ENCODE measurements at places on chromosomes 7 and 10.

DNA sequence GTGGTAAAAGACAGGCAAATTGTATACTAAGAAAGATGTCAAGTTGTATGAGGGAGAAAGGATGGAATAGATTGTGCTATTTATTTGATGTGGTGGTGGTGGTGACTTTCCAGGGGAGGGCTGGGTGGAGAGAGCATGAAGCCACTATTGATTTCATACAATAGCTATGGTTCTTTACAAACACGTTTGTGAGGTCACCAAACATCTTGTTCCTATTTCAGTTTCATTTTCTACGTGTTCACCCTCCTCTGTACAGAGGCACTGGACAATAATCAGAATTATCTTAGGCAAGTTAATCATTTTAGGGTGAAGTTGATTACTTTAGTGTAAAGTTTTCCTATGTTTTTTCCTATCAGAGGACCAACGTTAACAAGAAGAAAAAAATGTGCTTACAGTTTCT is 10.3 kb upstream of the CNTNAP2 start:
- DNase-seq = no peak

DNA sequence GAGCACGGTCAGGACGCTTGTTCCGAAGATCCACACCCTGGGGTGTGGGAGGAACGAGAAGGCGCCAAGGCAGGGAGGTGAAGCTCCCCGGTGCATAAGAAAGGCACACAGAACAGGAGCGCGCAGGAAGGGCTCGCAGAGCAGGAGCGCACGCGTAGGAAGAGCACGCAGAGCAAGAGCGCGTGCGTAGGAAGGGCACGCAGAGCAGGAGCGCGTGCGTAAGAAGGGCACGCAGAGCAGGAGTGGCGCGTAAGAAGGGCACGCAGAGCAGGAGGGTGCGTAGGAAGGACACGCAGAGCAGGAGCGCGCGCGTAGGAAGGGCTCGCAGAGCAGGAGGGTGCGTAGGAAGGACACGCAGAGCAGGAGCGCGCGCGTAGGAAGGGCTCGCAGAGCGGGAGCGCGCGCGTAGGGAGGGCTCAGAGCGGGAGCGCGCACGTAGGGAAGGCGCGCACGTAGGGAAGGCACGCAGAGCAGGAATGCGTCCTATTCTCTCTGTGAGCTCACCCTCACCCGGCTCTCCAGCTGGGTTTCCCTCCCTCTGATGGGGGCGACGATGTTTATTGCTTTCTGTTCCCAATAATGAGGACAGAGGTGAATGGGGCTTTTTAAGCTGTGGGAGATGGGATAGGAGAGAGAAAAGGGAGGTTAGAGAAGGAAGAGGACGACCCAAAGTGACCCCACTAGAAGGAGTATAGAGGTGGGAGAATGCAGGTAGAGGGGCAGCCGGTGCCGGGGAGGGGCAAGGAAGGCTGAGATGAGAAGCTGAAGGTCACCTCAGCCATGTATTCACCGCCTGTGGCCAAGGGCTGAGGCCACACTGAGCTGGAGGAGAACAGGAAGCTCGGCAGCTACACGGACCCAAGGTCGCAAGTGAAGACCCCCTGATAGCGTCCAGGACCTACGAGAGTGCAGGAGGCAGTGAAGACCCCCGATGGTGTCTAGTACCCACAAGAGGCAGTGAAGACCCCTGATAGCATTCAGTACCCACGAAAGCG is 423.2 kb downstream of the PTPRN2 start:
- no peak for DNase-seq

- no peak for DNase-seq
Observed at GRCh38 chr10:78863140-78863905, 205.4 kb upstream of the ZMIZ1 start.

DNA sequence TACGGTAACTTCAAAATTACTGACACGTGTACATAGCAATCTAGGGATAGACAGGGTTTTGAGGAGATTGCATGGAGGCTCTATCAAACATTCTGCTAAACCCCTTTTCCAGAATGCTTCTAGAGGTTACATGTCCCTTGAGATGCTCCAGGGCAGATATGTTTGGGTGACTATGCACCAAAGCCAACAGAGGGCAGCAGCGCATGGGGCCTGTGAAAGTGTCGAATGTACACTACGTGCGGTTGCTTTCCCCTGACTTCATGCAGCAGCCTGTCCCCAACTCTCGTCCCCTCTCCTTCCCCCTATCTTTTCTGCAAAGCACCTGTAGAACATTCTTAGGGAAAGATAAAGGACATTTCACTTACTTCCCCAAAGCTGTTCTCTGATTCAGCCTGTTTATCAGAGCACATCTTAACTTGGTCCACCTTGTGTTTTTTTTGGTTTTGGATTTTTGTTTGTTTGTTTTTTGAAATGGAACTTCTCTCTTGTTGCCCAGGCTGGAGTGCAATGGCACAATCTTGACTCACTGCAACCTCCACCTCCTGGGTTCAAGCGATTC is 90.2 kb downstream of the UBE3C start:
- DNase-seq = peak; percentile 4

- no peak for DNase-seq
Observed at GRCh38 chr7:42400961-42401360, 164.0 kb upstream of the GLI3 start.

DNA sequence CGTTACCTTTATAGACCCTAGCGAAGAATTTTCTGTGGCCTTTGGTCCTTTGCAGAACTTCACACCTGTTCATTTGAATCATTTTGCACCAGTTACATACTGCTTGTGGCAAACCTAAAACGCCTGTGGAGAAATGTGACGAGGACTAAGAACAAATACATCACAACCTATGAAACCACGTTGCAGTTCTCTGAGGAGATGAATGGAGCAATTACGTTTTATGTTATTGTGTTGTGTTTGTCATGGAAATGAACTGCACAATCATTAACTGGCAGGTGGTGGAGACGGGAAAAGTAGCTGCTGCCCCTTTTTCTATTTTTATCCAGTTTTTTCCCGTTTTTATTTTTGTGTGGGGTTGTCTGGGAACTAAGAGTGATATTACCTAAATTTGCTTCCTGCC is 505.5 kb downstream of the SDK1 start:
- DNase-seq = no peak

DNA sequence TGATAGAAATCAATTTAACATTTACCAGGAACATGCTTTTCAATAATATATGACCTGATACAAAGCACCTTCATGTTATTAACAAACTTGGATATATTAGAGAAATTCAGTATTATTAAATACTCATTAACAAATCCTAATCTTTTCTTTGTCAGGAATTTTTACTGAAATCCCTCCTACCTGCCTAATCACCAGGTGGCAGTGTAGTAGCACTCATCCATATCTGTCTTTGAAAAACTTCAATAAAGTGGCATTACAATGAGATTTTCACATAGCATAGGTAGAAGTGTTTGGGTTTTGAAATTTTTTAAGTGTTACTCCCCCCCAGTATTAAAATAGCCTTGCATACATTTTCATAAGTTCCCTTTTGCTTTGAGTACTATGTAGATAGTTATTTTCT is 1246.6 kb upstream of the LRRN3 start:
- DNase-seq = no peak

DNA sequence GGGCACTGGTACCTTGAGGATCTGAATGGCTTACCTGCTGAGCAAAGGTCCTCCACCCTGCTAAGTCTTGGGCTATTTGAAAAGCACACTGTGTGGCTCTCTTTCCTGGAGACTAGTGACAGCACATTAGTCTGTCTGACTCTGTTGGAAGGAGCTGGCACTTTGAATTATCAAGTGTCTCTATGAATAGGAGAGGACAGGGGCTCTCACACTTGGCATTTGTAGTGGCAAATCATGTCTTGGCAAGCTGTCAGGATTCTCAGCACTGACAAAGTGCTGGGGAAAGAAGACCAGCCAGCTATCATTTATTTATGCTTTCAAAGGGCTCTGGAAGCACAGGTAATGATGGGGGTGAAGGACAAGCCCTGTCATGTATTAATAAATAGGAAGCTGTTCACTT is 62.8 kb downstream of the MTPN start:
- DNase-seq = no peak

DNA sequence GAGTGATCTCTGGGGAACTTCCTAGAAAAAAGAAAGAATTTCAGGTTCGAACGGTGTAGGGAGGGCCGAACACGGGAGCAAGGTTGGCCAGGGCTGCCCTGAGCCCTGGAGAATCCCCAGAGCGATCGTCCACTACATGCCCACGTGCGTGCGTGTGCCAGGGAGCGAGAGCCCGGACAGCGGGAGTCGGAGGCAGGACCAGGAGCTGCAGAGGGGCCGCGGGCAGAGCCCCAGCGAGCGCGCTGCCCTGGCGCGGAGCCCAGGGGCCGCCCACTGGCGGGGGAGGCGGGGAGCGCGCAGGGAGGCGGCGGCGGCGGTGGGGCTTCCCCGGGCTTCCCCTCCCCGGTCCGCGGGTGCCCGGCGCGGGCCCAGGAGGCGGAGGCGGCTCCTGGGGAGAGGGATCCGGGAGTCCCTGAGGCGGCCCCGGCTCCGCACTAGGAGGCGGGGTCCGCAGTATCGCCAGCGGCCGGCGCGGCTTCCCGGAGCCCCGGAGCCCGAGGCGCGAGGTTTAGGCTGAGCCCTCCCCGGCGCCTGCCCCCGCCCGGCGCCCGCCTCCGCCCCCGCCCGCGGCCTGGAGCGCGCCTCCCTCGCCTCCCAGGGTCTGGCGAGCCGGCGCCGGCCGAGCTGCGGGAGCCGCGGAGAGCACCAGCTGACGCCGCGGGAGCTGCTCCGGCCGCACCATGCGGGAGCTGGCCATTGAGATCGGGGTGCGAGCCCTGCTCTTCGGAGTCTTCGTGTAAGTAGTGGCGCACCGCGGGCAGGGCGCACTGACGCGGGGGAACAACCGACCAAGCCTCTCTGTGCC is at the start of gene PLPP4:
TSS of gene PLPP4 (plus strand) at position 602 of the 805 bp plus-strand sequence. CDS start at position 681, 79 bp downstream.
- DNase-seq = no peak

GRCh38 chr10:77195101-77195500 is 442.5 kb downstream of the KCNMA1 start:
- DNase-seq = no peak

DNA sequence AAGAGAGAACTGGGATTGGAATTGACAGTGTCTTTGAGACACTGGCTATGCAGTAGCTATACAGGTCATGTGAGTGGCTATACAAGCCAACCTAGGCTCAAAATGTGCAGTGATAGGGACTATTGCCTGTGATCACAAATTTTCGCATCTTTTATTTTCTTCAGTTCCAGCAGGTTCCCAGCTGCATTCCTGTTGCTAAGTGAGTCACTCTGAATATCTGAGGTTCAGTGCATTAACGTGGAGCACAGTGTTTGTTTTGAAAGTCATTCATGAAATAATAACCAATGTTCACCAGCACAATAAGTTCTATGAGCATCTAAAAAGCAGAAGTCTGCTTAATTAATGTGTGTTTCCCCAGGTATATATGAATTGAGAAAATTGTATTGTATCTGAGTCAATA is 1236.0 kb upstream of the CELF2 start:
- no peak for DNase-seq

GRCh38 chr7:151274936-151275812 is 26.7 kb upstream of the SMARCD3 start:
- no peak for DNase-seq

- no peak for DNase-seq
Observed at GRCh38 chr10:8035006-8035640, 19.4 kb upstream of the GATA3 start.

DNA sequence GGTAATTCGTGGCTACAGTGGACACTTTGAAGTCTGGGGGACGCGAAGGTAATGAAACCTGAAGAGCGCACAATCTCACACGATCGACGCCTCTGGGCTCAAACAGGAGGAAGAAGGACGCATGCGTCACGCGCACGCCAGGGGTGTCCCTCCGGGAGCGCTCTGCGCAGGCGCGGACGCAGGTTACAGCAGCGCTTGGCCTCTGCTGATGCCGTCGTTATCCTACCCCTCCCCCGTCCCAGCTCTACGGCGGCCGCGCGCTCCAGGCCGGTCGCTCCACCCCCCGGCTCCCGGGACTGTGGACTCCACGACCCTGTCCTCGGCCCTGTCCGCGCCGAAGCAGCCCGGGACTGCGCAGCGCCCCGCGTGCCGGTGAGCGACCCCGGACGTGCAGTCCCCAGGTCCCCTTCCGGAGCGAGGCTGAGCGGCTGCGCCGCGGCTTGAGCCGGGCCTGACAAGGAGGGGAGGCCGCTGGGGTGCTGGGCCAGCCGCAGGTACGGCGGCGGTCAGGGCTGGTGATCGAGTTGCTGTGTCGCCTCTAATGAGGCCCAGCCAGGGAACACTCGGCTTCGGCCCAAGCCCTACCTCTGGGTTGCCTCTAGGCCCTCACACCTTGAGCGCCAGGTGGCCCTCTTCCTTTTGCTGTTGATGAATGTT is at the start of gene TMEM106B:
TSS of gene TMEM106B (plus strand) at position 241 of the 657 bp plus-strand sequence. CDS start 3,517 bp downstream, outside the sequence.
- peak; percentile 95 for DNase-seq

DNA sequence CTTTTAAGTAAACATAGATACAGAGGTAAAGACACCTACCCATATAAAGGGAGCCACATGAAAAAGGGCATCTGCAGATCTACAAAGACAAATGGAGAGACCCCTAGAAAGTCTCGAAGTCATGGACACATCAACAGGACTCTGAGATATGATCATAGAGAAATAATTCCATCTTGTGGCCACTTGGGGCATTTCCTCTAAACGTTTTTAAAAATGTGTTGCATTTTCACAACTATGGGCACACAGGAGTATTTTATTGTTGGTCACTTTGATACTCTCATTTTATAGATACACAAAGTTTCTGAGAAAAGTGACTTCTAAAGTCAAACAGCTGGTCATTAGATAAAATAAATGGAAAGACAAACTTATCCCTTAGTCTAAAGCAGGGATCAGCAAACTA is 87.1 kb downstream of the CRTAC1 start:
- DNase-seq = no peak

- no peak for DNase-seq
Observed at GRCh38 chr10:13750299-13751190, 163.8 kb downstream of the PRPF18 start.

- DNase-seq = no peak
Observed at GRCh38 chr10:85657476-85658113, 709.0 kb downstream of the GRID1 start.

DNA sequence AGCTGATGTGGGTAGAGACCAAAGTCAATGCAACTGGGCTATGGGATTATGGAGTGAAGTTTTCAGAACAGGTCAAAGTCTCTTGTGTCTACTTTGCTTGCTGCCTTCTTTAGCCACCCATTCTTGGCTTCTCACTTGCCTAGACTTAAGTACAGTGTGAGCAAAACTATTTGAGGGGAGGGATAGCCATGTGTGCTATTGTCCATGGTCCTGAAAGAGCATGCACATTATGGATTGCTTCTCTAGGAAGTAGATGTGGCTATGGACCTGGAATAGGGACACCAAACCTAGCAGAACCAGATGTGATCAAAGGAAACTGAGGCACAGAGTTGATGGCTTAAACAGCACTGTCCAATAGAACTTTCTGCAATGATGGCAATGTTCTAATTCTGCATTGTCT is 81.9 kb upstream of the ZNF800 start:
- no peak for DNase-seq

DNA sequence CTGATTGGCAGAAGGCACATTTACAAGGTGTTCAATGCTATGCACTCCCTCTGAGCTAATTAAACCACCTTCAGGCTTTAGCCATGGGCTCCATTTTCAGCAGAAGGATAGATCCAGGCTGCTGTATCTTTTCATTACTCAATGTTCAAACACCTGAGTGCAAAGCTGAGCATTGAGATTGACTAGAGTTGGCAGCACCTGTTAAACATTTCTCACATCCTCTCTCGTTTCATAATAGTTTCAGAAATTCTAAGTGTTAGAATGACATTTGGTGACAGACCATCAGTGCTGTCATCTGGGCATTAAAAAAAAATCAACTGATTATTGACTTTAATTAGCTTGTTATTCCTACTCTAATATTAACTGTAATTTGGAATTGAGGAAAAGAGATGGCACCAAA is 187.1 kb upstream of the SEMA3E start:
- DNase-seq = no peak
